ENCODE measurements at places on chromosomes 13 and 19.
A peak's percentile ranks its signal among the peaks of the same experiment; 100 is the strongest.

DNA sequence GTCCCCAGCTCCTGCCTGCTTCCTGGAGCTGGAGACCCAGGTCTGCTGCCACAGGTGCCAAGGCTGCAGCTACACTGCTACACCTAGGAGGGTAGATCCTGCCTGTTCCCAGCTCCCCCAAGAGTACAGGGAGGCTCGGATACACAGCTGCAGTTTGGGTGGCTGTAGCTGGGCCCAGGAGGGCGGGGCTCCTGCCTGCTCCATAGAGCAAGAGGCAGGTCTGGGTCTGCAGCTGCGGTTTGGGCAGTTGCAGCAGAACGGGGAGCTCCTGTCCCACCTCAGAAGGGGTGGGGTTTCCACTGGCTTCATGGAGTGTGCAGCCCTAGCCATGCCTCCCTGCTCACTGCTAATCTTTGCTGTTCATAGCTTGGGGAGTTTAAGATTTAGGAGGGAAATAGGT is 199.0 kb downstream of the NUFIP1 start:
- no peak for DNase-seq

DNA sequence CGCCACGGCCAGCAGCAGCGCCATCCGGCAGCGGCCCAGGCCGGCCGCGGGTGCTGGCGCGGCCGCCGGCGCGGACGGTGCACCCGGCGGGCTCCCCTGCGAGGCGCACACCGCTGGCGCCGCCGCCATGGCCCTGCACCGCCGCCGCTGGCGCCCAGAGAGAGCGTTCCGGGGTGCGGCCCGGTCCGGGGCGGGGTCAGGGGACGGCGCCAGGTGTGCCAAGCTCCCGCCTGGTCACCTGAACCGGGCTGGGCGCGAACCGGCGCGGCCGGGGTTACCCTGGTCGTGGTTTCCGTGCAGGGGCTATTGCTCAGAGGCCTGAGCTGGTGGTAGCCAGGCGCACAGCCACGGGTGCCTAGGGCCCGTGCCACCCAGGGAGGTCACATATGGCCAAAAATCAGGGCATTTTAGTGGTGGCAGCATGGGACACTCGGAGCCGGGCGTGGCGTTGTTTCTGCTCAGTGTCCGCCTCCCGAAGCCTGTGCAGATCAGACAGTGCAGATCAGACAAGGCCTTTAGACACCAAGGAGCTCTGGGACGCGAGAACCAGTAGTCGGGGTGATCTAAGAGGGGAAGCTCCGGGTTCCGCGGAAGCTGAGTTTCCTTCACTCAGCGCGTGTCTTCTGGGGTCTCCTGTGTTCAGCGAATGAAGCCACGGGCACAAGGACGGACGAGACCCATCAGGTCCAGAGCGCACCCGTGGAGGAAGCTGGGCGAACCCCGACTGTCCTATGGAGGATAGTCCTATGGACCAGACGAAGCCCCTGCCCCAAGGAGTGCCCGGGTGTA is at the start of gene TMEM238:
TSS of gene TMEM238 (minus strand) at position 162 of the 789 bp plus-strand sequence. CDS start at position 129, 33 bp downstream.
- no peak for DNase-seq

DNA sequence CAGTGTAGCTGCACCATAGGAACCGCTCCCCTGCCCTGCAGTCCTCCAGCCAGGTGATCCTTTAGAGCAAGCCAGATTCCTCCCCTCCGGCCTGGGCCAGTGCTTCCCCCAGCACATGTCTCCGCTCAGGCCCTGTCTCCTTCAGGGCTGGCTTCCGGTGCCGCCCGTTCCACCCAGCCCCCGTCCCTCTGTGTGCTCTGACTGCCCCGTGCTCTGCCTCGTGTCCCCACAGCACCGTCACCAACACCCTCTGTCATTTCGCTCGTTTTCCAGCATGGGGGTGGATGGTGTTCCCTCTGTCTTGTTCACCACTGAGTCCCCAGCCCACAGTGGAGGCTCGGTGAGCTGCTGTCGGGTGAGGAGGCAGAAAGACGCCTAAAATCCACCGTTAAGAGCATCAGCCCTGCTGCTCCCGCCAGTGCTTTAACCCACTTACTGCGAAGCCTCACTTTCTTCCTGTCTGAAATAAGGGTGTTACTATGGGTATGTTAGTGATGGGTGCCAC is 54.5 kb downstream of the TSSK6 start:
- peak; percentile 62 for DNase-seq

GRCh38 chr19:15317392-15318071 is 14.8 kb downstream of the BRD4 start:
- DNase-seq = no peak

DNA sequence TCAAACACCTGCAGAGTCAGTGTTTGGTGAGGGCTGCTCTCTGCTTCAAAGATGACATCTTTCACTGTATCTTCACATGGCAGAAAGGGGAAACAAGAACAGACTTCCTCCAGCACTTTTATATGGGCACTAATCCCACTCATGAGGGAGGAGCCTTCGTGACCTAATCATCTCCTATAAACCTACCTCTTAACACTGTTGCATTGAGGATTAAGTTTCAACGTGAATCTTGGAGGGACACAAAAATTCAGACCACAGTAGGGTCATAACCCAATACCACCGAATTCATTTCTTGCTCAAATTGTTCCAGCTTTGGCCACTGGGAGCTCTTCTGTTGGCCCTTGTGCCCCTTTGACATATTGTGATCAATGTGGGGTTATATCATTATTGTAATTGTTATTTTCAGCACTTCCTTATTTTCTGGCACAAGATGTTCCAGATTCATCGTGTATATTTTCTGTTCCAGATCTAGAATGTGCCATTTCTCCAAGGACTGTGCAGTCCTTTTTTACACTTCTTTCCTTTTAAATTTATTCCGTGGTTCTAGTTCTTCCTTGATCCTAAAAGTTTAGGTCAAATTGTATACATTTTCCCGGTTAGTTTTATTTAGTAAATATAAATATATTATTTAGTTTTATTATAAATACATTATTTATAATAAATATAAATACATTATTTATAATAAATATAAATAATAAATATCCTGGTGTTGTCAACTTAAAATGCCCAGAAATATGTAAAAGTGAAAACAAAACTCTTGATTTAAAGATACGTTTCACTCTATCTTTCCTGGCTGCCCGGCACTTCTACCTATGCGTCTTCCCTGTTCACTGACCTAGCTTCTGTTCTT is 35.5 kb upstream of the IGFL4 start:
- DNase-seq = no peak

All from stimulated activated CD8-positive, alpha-beta memory T cell treated with anti-CD3 and anti-CD28 coated beads, Interleukin-2, amount 100 ng/mL, for 48 hours (primary cell).